ENCODE measurements at places on chromosomes 5 and 9. TPM values are rescaled to one million over a fixed set of nuclear protein-coding genes. Genes with fewer than 3 reads are reported as not detected.

CDH9 gene
- total RNA-seq: not detected

PCDHGA9 gene
- total RNA-seq: 0.34 TPM

TTC39B gene
- total RNA-seq: 7.4 TPM

CORO2A gene
- total RNA-seq: 5.7 TPM

LCN15 gene
- total RNA-seq: 0.76 TPM

WNT8A gene
- total RNA-seq: not detected

HCN1 gene
- 0.10 TPM for total RNA-seq

SLC23A1 gene
- total RNA-seq: not detected
